A673 (cell line): ENCODE measurements at places on chromosomes 7 and 10. TPM values are rescaled to one million over a fixed set of nuclear protein-coding genes. Genes with fewer than 3 reads are reported as not detected.

The FOXP2 gene
- not detected in 2 replicates for total RNA-seq

GRCh38 chr7:42407021-42407710 lies 170.2 kb upstream of the GLI3 start:
- no peak for DNase-seq

DNA sequence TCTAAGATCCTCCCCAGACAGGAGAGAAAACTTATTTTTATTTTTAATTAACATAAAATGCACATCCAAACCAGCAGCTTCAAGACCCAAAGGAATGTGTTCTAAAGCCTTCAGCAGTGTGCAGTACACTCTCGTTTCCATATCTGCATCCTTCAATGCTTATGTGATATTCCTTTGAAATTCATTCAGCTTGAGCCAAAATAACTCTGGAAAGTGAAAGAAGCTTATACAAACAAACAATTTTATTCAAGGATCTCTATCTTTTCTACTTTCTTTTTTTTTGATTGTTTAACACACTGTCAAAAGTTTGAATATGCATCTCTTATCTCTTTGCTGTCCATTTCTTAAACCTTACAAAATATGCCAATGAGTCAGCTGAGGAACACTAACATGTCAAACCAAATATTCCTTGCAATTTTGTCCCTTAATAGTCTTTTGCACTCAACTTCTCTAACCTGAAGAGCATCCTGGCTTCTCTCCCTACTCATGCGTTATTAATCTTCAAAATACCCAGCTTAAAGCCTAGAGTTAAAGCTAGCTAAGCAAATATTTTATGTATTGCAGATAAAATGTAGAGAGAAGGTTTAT lies 124.3 kb downstream of the THSD7A start:
- no peak for DNase-seq

The TMEM229A gene
- total RNA-seq: 22.2 and 24.6 TPM in 2 replicates

DNA sequence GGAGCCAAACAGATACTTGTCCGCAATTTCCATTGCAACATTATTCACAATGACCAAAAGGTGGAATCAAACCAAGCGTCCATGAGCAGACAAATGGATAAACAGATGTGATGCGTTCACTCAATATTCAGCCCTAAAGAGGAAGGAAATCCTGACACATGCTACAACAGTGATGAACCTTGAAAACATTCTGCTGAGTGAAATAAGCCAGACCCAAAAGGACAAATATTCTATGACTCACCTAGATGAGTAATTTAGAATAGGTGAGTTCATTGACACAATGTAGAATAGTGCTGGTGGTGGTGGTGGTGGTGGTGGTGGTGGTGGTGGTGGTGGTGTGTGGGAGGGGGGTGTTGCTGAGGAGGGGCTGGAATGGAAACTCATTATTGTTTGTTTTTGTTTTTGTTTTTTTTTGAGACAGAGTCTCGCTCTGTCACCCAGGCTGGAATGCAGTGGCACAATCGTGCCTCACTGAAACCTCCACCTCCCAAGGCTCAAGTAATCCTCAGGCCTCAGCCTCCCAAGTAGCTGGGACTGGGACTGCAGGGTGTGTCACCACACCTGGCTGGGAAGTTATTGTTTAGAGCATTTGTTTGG lies 28.6 kb downstream of the SMKR1 start:
- no peak for DNase-seq

The C10orf53 gene
- total RNA-seq: not detected in 2 replicates

GRCh38 chr7:147411096-147411495 lies 1179.5 kb upstream of the C7orf33 start:
- no peak for DNase-seq
